ENCODE measurements at places on chromosomes 16 and 17.

DNA sequence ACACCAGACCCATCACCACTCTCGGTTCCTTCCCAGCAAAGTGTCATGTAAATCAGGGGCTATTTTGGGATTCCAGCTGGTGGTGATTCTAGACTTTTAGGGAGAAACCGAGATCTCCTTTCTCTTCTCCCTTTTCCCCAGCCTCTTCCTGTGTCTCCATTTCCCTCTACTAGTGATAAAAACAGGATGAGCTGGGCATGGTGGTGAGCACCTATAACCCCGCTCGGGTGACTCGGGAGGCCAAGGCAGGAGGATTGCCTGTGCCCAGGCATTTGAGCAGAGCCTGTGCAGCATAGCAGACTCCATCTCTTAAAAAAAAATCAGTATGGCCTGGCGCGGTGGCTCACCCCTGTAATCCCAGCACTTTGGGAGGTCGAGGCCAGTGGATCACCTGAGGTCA is 6.1 kb downstream of the TBX21 start:
- DNase-seq, result no peak

DNA sequence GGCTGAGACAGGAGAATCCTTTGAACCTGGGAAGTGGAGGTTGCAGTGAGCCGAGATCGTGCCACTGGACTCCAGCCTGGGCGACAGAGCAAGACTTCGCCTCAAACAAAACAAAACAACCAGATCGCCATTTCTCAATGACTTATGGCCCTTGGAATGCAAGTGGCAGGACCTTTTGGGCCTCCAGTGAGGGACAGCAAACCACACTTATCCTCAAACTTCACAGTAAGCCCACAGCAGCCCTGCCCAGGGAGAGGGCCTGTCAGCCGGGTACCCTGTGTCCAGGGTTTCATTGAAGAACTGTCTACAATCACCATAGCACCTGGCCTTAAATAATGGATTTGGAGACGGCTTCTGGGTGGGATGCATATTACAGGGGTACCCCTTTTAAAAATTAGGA is 11.7 kb downstream of the TRAF4 start:
- DNase-seq, result peak; percentile 22

GRCh38 chr17:14792746-14793145 is 472.4 kb downstream of the PMP22 start:
- DNase-seq, result no peak

DNA sequence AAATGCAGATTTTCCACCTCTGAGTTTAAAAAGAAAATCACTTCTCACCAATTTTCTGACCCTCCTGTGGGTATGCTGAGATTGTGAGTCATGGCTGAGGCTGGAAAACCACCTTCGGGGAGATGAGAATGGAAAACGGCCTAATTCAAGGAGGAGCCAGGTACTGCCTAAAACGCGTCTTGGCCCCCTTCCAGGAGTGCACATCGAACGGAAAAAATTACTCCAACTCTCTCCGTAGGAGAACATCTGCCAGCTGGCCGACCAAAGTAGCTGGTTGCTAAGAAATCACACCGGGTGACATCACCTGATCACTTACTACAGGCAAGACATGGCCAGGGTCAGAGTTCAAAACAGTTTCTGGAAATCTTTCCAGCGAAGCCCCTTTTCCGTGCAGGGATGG is 107.6 kb downstream of the ZNF423 start:
- DNase-seq, result no peak

GRCh38 chr17:7569571-7569970 is 7.9 kb downstream of the SENP3 start:
- DNase-seq, result no peak

DNA sequence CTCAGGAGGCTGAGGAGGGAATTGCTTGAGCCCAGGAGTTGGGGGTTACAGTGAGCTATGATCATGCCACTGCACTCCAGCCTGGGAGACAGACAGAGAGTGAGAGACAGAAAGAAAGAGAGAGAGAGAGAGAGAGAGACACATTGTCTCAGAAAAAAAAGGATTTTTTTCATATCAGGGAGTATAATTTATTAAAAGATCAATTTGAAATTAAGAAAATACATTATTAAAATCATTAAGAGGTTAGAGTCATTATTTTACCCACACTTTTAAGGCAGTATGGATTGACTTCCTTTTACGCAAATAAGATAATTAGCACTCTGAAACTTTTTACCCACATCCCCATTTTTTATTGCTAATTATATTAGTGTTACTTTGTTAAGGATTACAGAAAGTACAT is 804.3 kb downstream of the CDH11 start:
- DNase-seq, result no peak

DNA sequence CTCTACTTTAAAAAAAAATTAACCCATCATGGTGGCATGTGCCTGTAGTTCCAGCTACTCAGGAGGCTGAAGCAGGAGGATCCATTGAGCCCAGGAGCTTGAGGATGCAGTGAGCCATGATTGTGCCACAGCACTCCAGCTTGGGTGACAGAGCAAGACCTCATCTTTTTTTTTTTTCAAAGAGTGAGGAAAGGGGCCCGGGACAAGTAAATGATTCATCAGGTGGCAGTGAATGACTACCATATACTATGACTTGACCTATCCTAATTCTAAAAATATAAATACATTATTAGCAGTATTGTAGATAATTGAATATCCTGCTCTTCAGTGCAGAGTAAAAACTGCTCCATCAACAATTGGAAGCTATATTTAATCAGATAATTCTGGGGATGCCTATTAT is 55.3 kb downstream of the CLUH start:
- DNase-seq, result no peak

DNA sequence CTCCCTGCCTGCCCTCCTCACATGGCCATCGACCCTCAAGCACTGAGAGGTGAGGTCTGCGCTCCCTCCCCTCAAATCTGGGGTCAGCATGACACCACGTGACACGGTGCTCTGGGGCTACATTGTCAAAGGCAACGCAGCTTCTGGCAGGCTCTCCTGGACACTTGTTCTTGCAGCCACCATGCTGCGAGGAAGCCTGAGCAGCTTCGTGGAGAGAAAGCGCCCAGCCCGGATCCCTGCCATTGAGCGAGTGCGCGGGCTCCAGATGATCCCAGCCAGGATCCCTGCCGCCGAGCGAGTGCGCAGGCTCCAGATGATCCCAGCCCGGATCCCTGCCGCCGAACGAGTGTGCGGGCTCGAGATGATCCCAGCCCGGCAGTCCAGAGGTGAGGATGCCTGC is 70.9 kb upstream of the METRNL start:
- DNase-seq, result no peak

DNA sequence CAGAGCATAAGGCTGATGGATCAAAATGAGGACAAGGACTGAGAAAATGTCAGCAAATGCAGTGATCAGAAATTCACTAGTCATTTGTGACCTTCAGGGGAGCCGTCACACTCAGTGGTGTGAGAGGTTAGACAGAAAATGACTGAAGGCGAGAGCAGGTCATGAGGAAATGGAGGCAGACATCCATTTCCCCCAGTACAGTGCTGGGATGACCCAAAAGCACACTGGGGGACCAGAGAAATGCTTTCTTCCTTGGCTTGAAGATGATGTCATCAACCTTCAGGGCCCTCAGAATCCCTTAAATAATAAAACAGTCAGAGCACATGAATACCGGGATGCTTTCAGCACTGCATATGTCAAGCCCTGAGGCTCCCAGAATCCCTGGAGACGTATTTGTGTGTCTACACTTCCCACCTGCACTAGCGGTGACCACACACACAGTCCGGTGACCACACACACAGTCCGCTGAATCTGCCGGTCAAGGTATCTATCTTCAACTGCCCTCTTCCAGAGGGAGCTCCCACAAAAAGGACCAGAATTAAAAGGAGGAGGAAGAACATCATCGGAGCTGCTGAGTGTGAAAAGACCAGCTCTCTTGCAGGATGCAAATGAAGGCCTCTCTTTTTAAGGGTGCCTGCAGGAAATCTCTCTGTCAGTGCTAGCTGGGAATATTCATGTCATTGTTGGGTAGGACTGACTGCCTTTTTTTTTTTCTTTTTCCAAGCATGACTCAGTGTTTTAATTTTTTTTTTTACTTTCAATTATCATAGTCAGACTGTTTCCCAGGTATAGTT is 8.2 kb downstream of the UBE2O start:
- peak; percentile 84 for DNase-seq

- DNase-seq, result no peak
These were observed 713 bp downstream of the COX11 start for GRCh38 chr17:54967621-54968261.

- DNase-seq, result peak; percentile 68
These were observed 3.7 kb upstream of the CNP start for GRCh38 chr17:41962768-41963434.

GRCh38 chr17:65261682-65262636 is 124.8 kb downstream of the RGS9 start:
- no peak for DNase-seq

DNA sequence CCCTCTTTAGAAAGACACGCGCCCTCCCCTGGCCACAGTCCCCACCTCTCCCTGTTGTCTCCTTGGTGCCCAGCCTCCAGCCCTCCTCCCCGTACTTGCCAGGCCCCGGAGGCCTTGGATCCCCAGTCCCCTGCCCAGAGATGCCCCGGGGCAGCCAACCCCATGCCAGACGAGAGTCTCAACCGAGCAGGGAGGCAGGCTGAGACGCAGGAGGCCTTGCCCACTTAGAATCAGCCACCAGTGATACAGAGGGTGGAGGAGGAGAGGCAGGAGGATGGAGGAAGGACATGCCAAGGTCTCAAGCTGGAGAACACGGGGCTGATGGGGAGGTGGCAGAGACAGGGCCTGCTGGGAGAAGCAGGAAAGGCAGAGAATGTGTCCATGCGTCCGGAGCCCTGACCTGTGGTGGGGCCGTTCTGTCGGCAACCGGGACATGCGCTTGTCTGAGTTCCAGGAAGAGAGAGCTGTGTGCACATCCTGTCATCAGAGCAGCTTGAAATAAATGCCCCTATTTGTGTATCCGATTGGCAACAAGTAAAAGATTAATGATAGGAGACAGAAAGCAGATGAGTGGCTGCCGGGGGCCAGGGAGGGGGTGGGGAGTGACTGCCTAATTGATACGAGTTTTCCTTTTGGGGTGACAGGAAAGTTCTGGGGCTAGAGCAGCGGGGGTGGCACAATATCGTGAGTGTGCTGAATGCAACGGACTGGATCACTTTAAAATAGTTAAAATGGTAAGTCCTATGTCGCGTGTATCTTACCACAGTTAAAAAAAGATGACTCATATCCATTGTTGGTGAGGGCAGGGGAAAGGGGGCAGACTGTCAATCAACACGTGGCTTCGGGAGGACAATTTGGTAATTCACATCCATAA is 44.7 kb upstream of the MEAK7 start:
- no peak for DNase-seq

- peak; percentile 81 for DNase-seq
These were observed 236.0 kb downstream of the IRF8 start for GRCh38 chr16:86134802-86135461.

DNA sequence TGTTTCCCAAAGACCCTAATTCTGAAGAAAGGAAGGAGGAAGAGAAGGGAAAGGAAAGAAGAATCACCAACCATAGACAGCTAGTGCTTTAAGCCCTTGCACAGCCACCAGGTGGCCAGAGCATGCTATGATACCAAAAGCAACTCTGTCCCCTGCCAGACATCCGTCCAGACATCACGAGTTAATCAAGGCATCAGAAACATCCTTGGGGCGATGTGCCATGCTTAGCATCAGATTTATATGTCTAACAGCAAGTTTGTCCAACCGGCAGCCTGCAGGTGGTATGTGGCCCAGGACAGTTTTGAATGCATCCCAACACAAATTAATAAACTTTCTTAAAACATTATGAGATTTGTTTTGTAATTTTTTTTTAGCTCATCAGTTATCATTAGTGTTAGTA is 2.9 kb upstream of the CRYBA1 start:
- DNase-seq, result no peak

GRCh38 chr16:27232061-27232900 is 29.0 kb downstream of the KDM8 start:
- DNase-seq, result no peak

DNA sequence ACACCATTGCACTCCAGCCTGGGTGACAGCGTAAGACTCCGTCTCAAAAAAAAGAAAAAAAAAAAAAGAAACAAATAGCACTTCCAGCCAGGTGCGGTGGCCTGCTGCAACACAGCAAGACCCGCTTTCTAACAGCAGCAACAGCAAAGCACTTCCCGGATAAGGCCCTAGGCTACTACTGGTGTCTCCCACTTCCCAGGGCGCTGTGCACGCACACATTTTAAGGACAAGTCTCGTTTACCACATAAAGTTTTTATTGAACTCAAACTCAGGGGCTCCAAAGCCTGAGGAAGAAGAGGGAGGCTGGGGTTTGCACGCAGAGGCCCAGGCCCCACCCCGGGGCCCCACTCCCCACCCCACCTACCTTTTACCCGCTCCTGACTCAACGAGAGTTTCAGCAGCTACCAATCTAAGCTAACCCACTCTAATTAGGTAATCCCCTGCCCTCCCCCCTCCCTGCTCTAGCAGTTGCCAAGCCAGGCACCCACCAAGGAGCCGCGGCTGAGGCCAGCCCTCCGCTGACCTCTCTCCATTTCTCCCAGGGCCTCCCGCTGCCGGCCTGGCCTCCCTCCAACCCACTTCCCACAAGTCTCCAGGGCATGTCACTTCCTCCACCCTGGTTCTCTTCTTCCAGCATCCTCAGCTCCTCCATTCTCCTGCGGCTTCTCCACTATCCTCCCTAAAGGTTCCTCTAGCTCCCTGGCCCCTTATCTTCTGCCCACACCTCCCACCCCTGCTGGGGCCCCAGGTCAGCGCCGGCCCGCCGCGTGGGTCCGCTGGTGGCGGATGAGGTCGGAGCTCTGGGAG is 2.4 kb downstream of the ZNF768 start:
- no peak for DNase-seq

DNA sequence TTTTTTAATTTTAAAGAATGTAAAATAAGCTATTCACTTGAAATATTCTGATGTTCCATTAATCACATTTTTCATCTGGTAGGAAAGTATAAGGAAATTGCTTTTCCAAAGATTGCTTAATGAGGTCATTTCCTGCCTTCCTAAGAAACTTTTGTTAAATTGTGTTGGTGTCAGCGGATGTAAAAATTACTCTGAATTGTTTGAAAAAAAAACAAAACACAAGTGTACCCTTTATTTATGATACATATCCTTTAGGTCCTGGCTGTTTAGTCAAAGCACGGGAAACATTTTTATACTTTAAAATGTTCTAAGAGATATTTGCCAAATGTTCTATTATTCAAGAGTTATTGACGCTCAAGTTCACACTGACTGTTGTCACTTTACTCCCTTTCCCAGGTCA is 1357.4 kb upstream of the GOT2 start:
- no peak for DNase-seq

DNA sequence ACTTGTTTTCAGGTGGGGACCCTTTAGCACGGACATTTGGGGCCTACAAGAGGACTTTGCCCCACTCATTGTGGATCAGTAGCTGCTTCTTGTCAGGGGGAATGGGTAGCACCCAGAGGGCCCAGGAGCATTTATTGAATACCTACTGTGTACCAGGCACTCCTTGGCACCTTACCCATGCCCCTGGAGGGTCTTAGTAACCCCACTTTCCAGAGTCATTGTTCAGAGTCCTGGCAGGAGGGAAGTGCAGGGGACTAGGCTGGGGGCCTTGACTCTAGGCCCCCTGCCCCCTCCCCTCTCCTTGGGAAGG is 21.0 kb upstream of the CIBAR2 start:
- DNase-seq, result no peak

Data from SJSA1 (cell line).